Keratinocyte (primary cell): ENCODE measurements at places on chromosomes 1 and 21.

- no peaks in the 10 kb centered on the region for H3K27me3 ChIP-seq
- no peak overlapping the region for H3K27ac ChIP-seq
- DNase-seq, result no peak
- H3K4me3 ChIP-seq, result no peak overlapping the region
Measured at GRCh38 chr1:18883636-18884418, 18.5 kb downstream of the ALDH4A1 start.

DNA sequence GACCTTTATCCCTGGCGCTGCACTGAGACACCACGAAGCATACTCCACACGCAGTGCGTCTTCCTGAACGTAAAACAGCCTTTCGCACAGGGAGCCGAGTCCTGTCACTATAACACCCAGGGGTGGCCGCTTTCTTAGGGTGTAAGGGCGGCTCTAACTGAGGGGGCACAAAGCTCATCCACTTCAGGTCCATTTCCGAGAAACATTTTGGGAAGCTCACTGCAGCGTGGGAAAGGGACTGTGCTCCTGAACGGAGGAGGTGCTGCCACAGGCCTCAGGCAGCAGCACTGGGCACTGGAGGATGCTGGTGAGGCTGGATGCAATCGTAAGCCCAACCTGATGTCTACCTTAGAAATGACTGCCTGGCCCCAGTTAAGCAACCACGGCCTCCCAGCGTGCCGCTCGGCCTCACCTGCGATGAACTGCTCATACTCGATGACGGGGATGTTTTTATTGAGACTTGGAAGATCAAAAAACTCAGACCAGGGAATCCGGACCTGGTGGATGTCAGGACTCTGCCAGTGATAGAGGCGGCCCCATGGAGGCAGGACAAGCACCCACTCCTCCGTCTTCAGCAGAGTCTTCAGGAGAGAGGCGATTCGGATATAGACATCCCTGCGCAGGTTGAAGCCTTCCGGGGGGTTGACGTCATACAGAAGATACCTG is 2.3 kb downstream of the POFUT2 start:
- H3K27ac ChIP-seq, result no peak overlapping the region
- no peaks in the 10 kb centered on the region for H3K27me3 ChIP-seq
- peaks cover 4% of the 10 kb centered on the region for H3K4me1 ChIP-seq
- DNase-seq, result no peak

DNA sequence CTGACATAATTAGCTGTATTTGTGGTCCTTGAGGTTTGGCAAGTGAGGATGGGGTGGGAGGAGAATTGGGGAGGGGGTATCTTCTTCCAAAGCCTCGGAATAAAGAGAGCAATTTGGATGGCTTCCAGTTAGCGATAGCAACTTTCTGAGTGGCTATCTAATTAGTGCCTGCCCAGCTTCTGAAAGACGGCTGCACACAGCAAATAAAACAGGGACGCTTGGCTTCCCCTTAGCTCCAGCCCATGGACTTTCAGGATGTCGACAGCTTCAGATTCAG is 31.1 kb downstream of the KLHDC7A start:
- no peaks in the 10 kb centered on the region for H3K36me3 ChIP-seq
- no peak overlapping the region for H3K4me3 ChIP-seq
- no peaks in the 10 kb centered on the region for H3K4me1 ChIP-seq
- no peaks in the 10 kb centered on the region for H3K27me3 ChIP-seq
- no peak for DNase-seq

- H3K27ac ChIP-seq, result no peak overlapping the region
- no peak for DNase-seq
- no peaks in the 10 kb centered on the region for H3K4me1 ChIP-seq
- no peaks in the 10 kb centered on the region for H3K36me3 ChIP-seq
- no peak overlapping the region for H3K4me3 ChIP-seq
Measured at GRCh38 chr21:24729568-24729967, 877.7 kb downstream of the MRPL39 start.

DNA sequence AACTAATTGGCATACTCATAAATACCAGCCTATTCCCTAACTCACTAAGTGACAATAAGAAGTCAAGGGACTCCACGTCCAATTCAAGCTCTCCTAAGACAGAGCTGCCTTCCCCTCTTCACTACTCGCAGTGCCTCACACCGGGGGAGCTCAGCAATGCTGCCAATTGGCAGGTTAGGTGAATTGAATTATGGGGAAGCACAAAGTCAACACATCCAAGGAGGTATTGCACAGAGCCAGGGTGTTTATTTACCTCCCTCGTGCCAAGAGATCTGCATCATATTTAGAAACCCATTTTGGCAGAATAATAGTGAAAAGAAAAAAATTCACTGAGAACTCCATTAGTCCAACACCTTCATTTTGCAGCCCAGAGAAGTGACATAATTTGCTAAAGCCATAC is 20.4 kb upstream of the TNR start:
- no peak for DNase-seq
- no peaks in the 10 kb centered on the region for H3K36me3 ChIP-seq
- no peaks in the 10 kb centered on the region for H3K4me1 ChIP-seq

GRCh38 chr1:158946785-158947184 is 15.4 kb downstream of the PYHIN1 start:
- H3K27ac ChIP-seq, result no peak overlapping the region
- no peaks in the 10 kb centered on the region for H3K27me3 ChIP-seq

GRCh38 chr1:30882678-30883388 is 25.7 kb downstream of the SDC3 start:
- no peak overlapping the region for H3K4me3 ChIP-seq
- peaks cover 15% of the 10 kb centered on the region for H3K4me1 ChIP-seq
- no peaks in the 10 kb centered on the region for H3K27me3 ChIP-seq
- no peak overlapping the region for H3K27ac ChIP-seq
- H3K36me3 ChIP-seq, result no peaks in the 10 kb centered on the region
- no peak for DNase-seq

DNA sequence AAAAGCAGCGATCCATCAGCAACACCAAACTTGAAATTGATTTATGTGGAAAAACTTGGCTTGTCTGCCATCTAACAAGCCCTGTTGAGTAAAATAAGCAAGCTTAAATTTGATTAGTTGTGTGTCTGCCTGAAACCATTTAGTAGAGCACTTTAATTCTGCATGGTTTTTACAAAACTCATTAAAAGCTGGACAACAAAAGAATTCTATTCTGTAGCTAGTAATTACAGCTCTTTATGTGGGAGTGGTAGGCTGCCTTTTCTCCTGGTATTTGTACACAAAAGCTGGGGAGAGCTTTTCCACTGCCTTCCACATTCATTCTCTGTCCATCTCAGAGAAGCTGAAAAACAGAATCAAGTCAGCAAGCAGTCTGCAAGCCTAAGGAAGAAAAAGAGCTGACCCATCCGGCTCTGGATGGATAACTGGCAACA is 1.7 kb downstream of the ETS2 start:
- H3K27ac ChIP-seq, result peak overlapping the region; percentile 97
- H3K36me3 ChIP-seq, result peaks cover 7% of the 10 kb centered on the region
- no peaks in the 10 kb centered on the region for H3K27me3 ChIP-seq
- H3K4me1 ChIP-seq, result peaks cover 50% of the 10 kb centered on the region
- peak overlapping the region; percentile 84 for H3K4me3 ChIP-seq

GRCh38 chr1:28115267-28115666 is 26.9 kb upstream of the EYA3 start:
- no peak overlapping the region for H3K4me3 ChIP-seq
- no peaks in the 10 kb centered on the region for H3K36me3 ChIP-seq
- H3K27me3 ChIP-seq, result no peaks in the 10 kb centered on the region

GRCh38 chr21:37375866-37376574 is 9.4 kb downstream of the DYRK1A start:
- no peak overlapping the region for H3K4me3 ChIP-seq
- DNase-seq, result no peak
- H3K27me3 ChIP-seq, result no peaks in the 10 kb centered on the region
- no peaks in the 10 kb centered on the region for H3K36me3 ChIP-seq
- H3K4me1 ChIP-seq, result peaks cover 56% of the 10 kb centered on the region

GRCh38 chr1:51729824-51730301 is 113.0 kb downstream of the OSBPL9 start:
- no peak for DNase-seq
- peak overlapping the region; percentile 40 for H3K27ac ChIP-seq
- H3K36me3 ChIP-seq, result no peaks in the 10 kb centered on the region
- peaks cover 8% of the 10 kb centered on the region for H3K4me1 ChIP-seq

DNA sequence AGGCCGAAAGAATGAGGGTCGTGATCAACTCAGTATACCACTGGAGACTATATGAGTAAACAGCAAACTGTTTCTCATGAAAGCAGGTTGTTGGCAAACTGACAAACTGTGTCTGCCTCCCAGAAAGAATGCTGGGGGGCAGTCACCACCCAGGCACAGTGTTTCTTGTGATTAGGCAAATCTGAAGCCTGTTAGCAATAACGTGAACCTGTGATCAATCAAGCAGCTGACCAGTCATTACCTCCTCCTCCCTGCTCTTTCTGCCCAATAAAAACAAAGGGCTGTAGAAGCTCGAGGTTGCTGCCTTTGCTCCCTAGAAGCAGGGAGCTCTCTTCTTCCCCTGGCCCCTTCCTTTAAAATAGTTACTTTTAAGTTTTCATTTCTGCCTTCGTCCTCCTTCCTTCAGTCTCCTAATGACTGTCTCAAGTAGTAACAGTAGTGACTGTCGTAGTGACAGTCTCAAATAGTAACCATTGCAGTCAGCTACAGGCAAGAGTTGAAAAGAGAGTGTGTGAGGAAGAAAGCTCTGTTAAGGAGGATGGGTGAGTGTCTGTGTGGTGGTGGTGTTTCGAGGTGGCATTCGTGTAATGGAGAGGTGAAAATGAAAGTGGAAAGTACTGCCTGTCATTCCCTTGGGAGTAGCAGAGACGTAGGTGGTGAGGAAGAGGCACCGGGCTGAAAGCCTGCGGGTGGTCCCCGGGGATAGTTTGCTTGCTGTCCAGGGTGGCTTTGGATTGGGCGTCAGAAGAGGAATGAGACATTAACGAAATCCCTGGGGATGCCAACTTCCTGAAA is 14.5 kb downstream of the HHAT start:
- no peak for DNase-seq
- no peaks in the 10 kb centered on the region for H3K36me3 ChIP-seq
- H3K27me3 ChIP-seq, result no peaks in the 10 kb centered on the region
- H3K4me1 ChIP-seq, result peaks cover 4% of the 10 kb centered on the region

DNA sequence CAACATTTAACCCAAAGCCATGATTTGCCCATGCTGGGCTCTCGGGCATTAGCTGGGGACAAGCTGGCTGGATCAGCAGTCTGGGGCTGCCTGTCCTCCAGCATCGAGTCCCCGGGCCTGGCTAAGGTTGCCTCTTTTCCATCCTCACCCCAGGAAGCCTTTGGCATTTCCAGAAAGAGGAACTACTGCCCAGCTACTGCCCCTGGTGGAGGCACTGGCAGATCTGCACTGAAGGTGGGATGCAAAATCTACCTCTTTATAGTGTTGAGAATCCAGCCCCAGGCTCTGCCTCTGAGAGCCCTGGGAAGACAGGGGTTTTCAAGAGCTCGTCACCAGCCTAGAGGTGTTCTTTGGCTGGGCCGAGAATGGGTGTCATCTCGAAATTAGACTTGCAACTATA is 635.9 kb downstream of the MATN1 start:
- H3K4me1 ChIP-seq, result peaks cover 12% of the 10 kb centered on the region
- DNase-seq, result no peak
- no peaks in the 10 kb centered on the region for H3K36me3 ChIP-seq
- no peak overlapping the region for H3K4me3 ChIP-seq
- no peak overlapping the region for H3K27ac ChIP-seq
- H3K27me3 ChIP-seq, result peaks cover 3% of the 10 kb centered on the region

GRCh38 chr1:66253330-66253921 is 280.5 kb upstream of the SGIP1 start:
- H3K27ac ChIP-seq, result no peak overlapping the region
- H3K4me1 ChIP-seq, result peaks cover 11% of the 10 kb centered on the region
- DNase-seq, result no peak
- H3K27me3 ChIP-seq, result no peaks in the 10 kb centered on the region
- H3K36me3 ChIP-seq, result no peaks in the 10 kb centered on the region

DNA sequence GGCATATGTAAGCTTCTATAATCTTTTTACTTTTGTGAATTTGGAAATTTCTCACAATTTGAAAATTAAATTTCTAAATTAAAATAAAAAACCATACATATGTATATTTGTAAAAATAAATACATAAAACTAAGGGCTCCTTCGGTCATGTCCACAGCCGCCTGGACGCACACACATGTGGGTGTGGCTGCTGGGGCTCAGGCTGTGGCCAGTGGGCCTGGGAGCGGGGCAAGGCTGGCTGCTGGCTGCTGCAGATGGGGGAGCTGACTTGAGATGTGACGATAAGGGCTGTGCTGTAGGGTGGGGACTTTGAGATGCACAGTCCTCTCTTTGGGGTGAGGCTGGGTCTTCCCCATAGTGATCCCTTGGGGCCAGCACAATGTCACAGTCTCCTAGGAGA is 4.8 kb downstream of the RER1 start:
- no peak overlapping the region for H3K27ac ChIP-seq
- H3K36me3 ChIP-seq, result peaks cover 32% of the 10 kb centered on the region
- no peak for DNase-seq
- H3K4me3 ChIP-seq, result no peak overlapping the region
- peaks cover 11% of the 10 kb centered on the region for H3K4me1 ChIP-seq

DNA sequence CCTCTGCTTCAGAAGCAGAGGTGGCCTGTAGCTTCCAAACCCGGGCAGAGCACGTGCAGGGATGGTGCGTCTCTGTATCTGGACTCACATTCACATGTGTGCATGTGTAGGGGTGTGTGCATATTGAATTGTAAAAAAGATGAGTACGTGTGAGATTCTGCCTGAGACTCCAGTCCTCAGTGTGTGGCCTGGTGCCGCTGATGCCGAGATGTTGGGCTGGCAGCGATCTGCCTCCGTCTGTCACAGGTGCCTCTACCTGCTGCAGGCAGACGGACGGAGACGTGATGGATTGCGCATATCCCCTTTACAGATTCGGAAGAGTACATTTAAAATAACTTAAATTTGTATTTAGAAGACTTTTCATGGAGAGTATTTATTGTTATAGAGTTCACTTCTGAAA is 53.6 kb downstream of the ADARB1 start:
- H3K36me3 ChIP-seq, result peaks cover 3% of the 10 kb centered on the region
- no peaks in the 10 kb centered on the region for H3K27me3 ChIP-seq
- H3K4me3 ChIP-seq, result no peak overlapping the region
- no peak for DNase-seq

- H3K4me1 ChIP-seq, result no peaks in the 10 kb centered on the region
- H3K27ac ChIP-seq, result no peak overlapping the region
- no peaks in the 10 kb centered on the region for H3K36me3 ChIP-seq
- H3K4me3 ChIP-seq, result no peak overlapping the region
Measured at GRCh38 chr1:34370748-34371147, 194.0 kb downstream of the C1orf94 start.
